GM04504 (cell line): ENCODE measurements at places on chromosomes 4 and X.

- DNase-seq, result no peak
Observed at GRCh38 chrX:5474282-5474681, 754.4 kb downstream of the NLGN4X start.

DNA sequence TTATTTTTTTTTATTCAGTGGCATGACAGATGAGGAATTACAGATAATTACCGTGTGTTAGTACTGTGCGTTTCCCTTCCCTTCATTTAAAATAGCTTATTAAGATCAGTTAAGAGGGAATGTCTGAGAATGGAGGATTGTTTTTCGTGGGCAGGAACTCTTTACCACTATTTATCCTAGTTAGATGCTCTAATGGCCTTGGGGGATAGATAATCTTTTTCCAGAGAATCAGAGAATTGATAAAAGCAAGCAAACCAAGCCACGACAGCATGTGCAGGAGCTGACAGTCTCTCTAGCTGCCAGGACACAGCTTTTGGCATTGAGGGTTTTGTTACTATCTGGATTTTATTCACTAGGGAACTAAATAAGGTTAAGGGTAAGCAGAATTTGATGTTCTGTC lies 128.7 kb downstream of the DCLK2 start:
- no peak for DNase-seq

DNA sequence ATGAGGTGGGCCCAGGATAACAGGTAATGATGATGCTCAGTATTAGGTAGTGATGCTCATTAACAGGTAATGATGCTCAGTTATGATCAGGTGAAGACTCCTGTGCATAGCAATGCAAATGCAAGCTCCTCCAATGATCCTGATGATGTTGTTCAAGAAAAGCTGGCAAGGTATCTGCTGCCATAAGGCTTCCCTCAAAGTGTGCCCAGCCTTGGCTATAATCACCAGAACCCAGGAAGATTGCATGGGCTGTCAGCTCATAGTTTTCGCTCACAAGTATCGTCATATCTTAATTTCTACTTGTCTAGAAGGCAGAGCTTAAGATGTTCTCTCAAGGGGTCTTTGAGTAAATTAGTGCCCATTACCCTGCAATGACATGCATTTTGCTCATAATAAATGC lies 366.2 kb upstream of the CLNK start:
- no peak for DNase-seq

- DNase-seq, result no peak
Observed at GRCh38 chrX:17705211-17705610, 32.1 kb upstream of the SCML1 start.

- DNase-seq, result no peak
Observed at GRCh38 chrX:139825618-139826017, 107.2 kb downstream of the ATP11C start.

DNA sequence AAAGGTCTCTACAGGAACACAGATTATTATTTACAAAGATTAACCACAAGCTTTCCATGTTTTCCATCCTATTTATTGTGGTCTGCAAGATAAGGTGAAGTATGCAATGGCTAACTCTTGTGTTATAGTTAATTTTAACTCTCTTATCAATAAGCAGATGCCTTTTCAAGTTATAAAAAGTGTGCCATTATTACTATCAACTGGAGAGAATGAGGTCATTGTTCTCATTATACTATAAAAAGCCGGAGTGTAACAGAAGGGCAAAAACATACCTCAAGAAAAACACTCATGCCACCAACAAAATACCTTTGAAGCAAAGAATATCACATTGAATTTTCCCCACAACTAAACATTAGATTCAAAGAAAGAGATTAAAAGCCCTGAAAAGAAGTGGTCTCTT lies 52.0 kb upstream of the SORBS2 start:
- DNase-seq, result no peak

- DNase-seq, result no peak
Observed at GRCh38 chr4:173318240-173318639, 15.9 kb downstream of the HMGB2 start.

DNA sequence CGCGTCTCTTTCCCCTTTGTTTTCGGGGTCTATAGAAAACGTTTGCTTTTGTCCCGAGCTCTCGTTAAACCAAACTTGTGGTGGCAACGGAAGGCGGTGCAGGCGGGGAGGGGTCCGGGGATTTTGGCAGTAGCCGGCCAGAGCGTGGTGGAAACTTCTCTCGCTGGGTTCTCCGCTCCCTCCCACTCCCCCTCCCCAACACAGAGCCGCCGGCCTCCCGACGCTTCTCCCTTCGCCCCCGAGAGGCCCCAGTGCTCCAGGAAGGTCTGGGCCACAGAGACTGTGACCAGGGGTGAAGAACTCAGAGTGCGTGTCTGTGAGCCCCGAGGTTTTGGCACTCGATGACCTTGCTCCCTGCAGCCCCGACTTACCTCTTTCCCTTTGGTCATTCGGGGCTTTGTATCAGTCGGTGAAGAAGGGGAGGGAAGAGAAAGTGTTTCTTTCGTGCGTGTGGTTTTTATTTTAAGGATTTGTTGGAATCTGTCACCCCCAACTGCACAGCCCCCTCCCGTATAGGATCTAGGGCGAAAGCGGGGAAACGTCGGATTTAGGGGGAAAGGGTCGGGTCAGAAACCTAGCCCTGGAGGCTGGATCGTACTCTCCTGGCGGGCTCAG lies 9.0 kb upstream of the BCOR start:
- no peak for DNase-seq

- DNase-seq, result peak; percentile 28
Observed at GRCh38 chrX:104315555-104315954, 60.8 kb upstream of the ESX1 start.

DNA sequence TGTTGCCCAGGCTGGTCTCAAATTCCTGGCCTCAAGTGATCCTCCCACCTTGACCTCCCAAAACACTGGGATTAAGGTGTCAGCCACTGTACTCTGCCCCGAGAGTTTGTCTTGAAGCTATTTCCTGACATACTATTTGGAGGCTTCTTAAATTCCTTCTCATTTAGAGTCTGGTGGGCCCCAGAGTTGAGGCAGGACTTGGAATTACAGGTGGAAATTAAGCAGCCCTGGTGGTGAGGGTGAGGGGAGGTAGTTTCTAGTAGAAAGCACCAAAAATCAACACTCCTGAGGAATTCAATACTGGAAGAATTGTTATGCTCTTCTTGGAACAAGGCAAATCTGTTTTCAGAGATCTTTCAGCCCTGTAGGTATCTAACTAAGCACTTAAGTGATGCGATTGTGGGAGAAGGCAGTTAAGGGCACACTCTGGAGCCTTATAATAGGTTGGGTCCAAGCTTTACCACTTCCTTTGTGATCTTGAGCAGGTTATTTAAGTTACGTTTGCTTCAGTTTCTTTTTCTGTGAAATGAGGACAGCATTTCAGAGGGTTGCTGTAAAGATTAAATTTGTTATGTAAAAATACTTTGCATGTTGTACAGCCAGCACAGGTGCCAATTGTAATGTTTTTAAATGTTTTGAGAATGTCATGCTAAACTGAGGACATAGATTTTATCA lies 200.7 kb downstream of the SOWAHB start:
- no peak for DNase-seq

- no peak for DNase-seq
Observed at GRCh38 chrX:149145845-149146285, 359.2 kb downstream of the IDS start.
